ENCODE measurements at places on chromosomes 4 and X. TPM values are rescaled to one million over a fixed set of nuclear protein-coding genes. Genes with fewer than 3 reads are reported as not detected.
A peak's percentile ranks its signal among the peaks of the same experiment; 100 is the strongest.

Gene CT47A1
- polyA plus RNA-seq = not detected

Gene CNKSR2
- 1.5 TPM for polyA plus RNA-seq

Gene NPY5R
- 0.46 TPM for polyA plus RNA-seq

Gene XAGE2
- polyA plus RNA-seq = 12.7 TPM

Gene SH3TC1
- 41.2 TPM for polyA plus RNA-seq

Gene HERC5
- 2.2 TPM for polyA plus RNA-seq

Gene FHDC1
- polyA plus RNA-seq = 2.1 TPM

Gene RAI2
- polyA plus RNA-seq = 8.2 TPM

- peak; percentile 72 for DNase-seq
These were observed 25.7 kb upstream of the MND1 start for GRCh38 chr4:153318696-153319320.

GRCh38 chrX:39011454-39012221 is 210.4 kb downstream of the MID1IP1 start:
- no peak for DNase-seq

GRCh38 chr4:173538909-173539445 is 8.9 kb upstream of the HAND2 start:
- no peak for DNase-seq

- no peak for DNase-seq
These were observed 104.4 kb downstream of the EFHC2 start for GRCh38 chrX:44239036-44239435.

DNA sequence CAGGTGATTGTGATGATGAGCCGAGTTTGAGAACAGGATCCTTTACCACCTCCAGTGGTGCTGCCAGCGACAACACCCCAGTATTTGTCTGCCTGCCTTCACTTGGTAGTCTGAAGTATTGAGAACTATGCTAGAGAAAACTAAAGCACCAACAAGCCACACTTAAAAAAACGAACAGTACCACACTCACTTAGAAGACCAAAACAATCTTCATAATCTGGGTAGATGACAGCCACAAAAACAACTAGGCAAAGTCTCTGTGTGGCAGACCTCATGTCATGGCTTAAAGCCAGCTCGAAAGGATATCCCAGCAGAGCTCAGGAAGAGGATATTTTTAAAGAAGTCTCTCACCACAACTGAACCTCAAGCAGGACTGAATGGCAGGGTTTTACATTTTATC is 236.0 kb downstream of the GPC3 start:
- DNase-seq = no peak

- DNase-seq = no peak
These were observed 58.0 kb upstream of the KLF3 start for GRCh38 chr4:38605753-38606586.

- peak; percentile 52 for DNase-seq
These were observed 11.9 kb downstream of the ENPEP start for GRCh38 chr4:110487873-110488272.

- no peak for DNase-seq
These were observed 31.6 kb downstream of the KANTR start for GRCh38 chrX:53125506-53125905.

DNA sequence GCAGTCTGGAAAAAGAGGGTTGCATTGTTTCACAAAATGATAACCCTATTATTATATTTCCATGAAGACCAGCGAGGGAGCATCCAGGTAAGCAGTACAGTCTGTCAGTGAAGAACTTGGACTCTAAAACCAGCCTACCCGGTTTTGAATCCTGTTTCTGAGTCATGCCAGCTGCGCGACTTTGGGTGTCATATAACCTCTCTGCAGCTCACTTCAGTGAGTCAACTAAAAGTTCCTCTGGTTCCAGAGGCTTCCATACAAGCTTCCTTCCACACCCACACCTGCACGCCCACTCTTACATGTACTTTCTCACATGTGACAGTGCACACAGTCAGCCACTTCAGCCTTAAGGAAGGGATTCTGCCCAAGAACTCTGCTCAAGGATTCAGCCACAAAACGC is 49.8 kb upstream of the PRPS2 start:
- peak; percentile 16 for DNase-seq

GRCh38 chrX:81202456-81202819 is 536 bp downstream of the SH3BGRL start:
- DNase-seq = no peak

GRCh38 chrX:133527415-133527814 is 112.1 kb upstream of the GPC4 start:
- no peak for DNase-seq

- no peak for DNase-seq
These were observed 190.6 kb downstream of the GC start for GRCh38 chr4:71593311-71593710.

DNA sequence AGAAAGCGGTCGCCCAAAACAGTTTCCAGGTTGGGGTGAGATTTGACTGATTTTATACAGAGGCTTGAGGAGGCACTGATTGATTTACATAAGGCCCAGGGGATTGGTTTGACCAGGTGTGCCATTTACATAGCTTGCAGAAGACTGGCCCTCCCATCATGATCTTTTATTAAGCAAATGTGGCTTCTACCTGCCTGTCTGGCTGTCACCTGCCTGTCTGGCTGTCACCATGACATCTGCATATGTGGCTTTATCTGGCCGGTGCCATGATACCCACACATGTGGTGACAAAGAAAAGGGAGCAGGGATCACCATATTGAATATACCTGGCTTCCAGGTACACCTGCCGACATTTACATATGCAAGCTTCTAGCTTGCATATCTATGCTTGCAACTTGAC is 17.0 kb upstream of the CDS1 start:
- DNase-seq = no peak

- no peak for DNase-seq
These were observed 18.0 kb downstream of the HERC6 start for GRCh38 chr4:88396681-88397080.

- peak; percentile 90 for DNase-seq
These were observed at the start of gene FAM47E for GRCh38 chr4:76251441-76252270. FAM47E (plus strand) TSS chr4:76251721; CDS start chr4:76251747, 26 bp downstream.

DNA sequence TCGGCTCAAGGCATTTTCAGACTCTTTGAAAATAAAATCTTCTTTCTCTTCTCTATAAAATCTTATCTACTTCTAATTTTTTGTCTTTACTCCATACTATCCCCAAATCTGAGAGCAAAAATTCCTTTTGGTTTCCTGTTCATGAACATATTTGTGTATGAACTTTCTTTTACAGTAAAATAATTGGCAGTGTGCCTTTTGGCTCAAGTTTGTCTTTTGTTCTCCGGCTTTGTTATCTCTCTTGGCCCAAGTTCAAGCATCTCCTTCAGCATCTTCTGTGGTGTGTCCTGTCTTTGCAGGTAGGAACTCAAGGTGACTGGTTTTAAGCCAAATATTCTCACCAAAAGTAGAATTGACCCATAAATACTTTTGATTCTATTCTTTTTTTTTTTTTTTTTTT is 276.6 kb upstream of the FAT1 start:
- DNase-seq = no peak

DNA sequence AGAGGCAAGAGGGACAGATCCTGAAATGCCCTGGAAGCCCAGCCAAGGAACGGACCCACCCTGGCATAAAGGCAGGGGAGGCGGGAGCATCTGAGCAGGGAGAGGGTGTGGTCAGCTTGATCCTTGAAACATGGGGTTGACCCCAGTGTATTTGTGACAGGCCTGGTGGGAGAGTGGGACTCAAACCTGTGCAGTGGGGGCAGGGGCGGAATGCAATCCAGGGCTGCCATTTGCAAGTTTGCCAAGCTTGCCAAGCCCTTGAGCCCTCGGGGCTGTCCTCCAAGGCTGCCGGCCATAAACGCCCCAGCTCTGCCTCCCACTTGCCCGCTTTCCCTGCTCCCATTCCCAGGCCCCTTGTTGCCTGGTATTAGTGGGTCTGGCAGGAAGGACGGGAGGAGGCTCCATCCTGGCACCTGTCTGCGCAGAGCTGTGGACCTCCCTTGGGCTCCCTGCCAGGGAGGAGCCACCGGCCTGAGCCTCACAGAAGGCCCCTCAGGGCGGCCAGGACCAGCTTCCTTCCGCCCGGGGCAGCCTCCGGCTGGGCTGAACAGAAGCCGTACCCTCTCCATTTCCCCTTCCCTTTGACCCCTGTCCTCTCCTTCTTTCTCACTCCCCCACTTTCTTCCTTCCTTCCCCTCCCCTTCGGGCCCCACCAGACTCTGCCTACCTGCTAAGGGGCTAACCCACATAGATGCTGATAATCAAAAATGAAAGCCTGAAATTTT is 661 bp downstream of the S100P start:
- DNase-seq = no peak

- no peak for DNase-seq
These were observed 513.7 kb downstream of the TLL1 start for GRCh38 chr4:166386491-166387360.

- DNase-seq = no peak
These were observed 288.1 kb downstream of the EVC2 start for GRCh38 chr4:5420266-5420665.

Measured in hepatocyte (in vitro differentiated cells).